ENCODE measurements at places on chromosomes 4 and X.

GRCh38 chrX:43808231-43808630 is 74.0 kb downstream of the MAOB start:
- no peak for DNase-seq

DNA sequence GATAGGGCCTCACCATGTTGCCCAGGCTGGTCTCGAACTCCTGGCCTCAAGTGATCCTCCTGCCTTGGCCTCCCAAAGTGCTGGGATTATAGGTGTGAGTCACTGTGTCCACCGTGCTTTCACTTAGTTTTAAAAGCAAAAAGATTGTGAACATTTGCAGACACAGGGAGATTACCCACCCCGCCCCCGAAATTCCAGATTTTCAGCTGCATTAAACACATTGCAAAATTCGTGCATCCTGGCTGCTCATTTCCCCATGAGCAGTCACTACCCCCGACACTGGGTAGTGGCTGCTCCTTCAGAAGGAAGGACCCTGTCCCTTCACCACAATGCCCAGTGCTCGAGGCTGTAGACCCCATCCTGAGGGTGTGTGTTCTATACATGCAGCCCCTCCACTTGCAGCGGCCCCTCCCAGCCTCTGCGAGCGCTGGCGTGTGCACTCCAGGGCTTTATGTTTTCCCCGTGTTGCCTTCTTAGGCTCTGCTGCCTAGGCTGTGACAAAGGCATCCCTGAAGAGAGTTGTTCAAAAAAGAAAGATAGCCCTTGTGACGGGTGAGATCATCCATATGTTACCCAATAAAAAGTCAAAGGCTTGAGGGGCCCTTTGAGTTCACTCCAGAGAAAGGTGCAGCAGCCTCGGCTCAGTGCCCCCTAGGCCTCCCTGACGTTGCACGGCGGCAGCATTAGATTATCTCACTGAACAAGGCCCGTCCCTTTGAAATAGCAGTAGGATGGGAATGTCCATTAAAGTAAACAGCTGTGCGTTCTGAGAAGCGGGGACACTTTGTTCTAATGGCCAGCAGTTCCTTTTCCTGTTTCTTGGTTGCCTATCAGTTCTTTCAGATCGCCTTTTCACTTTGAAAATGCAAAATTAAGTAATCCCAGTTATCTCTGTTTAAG is 71.6 kb downstream of the SHROOM2 start:
- no peak for DNase-seq

GRCh38 chr4:61246034-61246433 is 45.9 kb downstream of the ADGRL3 start:
- DNase-seq = no peak

DNA sequence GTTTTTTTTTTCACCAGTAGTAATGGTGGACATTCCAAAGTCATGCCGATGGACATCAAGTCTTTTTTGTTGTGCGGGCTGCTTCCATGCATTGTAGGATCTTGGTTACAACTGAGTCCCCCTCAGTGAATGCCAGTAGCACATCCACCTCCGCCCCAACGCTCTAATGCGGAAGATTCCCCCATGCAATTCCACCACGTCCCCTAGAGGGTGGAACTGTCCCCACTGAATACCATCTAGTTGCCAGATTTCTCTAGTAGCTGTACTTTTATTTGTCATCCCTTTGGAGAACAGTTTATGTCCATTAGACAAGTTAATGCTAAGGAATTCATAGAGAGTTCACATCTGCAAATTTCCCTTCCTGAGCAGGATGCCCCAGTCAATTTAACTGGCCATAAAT is 6.7 kb downstream of the SHISA3 start:
- DNase-seq = no peak

DNA sequence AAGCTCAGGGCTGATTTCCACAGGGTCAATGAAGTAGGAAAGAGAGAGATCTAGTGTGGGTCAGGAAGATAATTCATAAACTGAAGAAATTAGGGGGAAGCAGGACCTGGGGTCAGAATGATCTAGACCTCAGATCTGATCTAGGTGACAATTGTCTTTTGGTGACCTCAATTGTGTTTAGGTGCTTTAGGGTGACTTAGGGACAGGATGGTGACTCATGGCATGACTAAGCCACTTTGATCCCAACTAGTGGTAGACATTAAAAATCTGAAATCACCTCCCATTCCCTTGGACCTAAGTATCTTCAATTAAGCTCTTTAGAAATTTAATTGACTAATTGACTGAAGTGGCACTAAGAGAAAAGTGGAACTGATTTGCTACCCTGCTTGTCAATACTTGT is 36.7 kb upstream of the GRXCR1 start:
- DNase-seq = no peak

DNA sequence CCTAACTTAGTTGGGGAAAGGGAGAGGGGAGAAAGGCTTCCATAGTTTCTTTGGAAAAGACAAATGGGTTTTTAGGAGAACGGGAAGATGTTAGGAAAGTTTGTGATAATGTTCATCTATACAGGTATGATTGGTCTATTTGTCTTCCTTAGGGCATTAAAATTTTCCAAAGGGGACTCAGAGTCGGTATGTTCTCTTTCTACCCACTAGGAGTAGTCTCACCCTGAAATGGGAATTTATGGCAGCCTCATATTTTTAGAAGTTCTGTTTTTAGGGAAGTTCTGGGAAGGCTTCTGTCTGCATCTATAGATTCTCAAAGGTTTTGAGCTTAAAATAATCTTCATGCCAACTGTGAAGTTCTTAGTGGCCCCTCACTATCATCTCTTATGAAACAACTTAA is 637.3 kb downstream of the ADGRL3 start:
- DNase-seq = no peak

DNA sequence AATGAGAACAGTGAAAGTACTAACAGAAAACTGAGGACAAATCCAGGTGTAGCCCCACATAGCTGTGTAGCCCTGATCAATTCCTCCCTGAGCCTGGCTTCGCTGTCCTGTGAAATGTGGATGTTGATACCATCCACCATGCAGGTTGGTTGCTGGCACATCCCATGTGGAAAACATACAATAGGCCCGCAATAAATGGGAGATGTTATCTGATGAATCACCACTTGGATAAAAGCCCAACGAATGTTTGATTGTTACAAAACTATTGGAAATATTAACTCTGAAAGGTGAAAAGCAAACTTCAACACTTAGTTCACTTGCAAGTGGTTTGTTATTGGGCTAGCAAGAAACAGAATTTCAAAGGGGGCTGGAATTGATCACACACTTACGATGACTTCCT is 186.3 kb upstream of the FTHL17 start:
- DNase-seq = no peak

DNA sequence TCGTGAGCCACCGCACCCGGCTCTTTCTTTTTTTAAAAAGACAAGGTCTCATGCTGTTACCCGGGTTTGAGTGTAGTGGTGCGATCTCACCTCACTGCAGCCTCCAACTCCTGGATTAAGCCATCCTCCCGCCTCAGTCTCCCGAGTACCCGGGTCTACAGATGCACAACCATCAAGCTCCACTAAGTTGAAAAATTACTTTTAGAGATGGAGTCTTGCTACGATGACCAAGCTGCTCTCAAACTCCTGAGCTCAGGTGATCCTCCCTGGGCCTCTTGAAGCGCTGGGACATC is 2.0 kb downstream of the SLC25A6 start:
- no peak for DNase-seq

- DNase-seq = no peak
Measured at GRCh38 chr4:47498899-47499298, 13.8 kb downstream of the ATP10D start.

DNA sequence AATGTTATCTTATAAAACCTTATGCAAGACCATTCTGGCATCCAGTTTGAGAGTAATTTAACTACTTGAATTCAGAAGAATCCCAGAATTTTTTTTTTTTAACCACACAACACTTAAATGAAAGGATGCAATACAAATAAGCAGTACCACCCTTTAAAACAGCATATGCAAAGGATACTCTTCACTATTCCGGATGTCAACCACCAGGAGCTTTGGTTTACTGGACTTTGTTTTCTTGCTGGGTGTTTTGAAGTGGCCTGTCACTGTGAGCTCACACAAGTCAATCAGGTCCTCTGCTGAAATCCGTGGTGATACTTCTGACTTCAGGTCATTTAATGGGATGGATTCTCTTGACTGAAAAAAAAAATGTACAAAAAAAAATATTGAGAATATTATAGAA is 200.0 kb downstream of the TBCK start:
- no peak for DNase-seq

- DNase-seq = no peak
Measured at GRCh38 chr4:6781561-6781960, 966 bp upstream of the KIAA0232 start.

DNA sequence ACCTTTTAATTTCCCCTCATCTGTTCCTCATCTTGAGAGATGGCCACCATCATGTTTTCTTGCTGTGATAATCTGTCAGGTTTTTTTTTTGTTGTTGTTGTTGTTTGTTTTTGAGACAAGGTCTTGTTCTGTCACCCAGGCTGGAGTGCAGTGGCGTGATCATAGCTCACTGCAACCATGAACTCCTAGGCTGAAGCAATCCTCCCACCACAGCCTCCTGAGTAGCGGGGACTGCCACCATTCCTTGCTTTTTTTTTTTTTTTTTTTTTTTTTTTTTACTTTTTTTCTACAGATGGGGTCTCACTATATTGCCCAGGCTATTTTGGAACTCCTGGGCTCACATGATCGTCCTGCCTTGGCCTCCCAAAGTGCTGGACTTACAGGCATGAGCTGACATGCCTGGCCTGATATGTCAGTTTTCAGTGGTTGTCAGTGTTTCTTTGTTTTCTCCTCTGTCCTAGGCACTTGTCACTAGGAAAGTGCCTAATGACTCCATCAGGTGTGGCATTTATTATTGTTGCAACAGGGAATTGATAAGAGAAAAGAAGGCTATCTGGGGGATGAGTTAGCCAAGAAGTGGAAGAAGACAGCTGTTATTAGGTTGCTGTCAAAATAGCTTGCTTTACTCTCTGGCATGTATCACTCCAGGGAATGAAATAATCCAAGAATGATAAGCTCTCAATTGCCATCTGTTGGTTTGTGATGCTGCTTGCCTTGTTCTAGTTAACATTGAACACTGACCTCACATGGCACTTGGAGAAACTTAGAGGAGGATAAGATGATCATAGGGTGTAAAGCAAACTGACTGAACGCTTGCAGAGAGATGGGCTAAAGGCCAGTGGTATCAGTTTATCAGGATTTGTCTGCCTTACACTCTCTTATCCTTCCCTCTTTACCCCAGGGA is 41.7 kb downstream of the TMEM164 start:
- DNase-seq = no peak

DNA sequence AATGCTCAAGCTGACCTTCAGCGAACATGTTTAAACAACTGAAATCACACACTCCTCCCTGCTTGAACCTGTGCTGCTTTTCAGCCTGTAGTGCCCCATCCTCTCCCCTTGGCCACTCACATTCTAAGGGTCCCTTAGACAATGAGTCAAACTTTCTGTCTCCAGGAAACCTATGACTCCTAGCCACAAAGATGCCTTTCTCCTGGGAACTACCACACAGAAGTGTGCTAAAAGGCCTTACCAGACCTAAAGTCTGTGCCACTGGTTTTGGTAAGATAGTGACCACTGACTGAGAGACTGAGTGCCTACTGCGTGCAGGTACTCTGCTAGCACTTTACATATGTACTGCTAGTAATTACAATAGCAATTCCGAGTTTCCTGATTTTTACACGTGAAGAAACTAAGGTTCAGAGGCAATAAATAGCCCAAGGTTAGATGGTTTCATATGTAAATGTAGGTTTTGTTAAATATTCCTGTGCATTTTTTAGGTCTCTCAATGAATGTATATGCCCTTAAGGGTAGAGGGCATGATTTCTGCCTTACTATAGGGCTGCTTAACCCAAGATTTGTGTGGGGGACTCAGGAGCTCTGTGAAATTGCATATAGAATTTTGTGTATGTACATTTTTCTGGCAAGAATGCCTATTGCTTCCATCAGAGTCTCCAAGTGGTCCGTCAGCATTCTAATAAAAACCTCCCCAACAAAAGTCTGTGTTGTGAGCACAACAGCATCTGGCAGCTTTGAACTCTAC is 71.1 kb downstream of the NSG1 start:
- DNase-seq = no peak

DNA sequence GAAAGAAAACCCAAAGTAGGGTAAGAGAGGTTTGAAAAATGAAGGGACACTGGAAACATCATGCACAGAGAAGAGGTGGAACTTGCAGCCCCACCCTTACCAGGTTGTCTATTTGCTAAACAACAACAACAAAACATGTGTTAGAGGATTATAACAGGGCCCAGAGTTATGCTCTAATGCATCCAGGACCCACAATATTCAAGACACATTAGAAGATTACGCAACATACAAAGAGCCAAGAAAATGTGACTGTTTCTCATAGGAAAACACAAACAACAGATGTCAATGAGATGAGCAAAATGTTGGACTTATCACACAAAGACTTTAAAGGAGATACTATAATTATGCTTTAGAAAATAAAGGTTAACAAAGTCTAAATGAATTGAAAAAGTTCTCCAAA is 128.5 kb downstream of the LRBA start:
- no peak for DNase-seq

GRCh38 chr4:85370400-85371032 is 104.4 kb upstream of the ARHGAP24 start:
- peak; percentile 55 for DNase-seq

DNA sequence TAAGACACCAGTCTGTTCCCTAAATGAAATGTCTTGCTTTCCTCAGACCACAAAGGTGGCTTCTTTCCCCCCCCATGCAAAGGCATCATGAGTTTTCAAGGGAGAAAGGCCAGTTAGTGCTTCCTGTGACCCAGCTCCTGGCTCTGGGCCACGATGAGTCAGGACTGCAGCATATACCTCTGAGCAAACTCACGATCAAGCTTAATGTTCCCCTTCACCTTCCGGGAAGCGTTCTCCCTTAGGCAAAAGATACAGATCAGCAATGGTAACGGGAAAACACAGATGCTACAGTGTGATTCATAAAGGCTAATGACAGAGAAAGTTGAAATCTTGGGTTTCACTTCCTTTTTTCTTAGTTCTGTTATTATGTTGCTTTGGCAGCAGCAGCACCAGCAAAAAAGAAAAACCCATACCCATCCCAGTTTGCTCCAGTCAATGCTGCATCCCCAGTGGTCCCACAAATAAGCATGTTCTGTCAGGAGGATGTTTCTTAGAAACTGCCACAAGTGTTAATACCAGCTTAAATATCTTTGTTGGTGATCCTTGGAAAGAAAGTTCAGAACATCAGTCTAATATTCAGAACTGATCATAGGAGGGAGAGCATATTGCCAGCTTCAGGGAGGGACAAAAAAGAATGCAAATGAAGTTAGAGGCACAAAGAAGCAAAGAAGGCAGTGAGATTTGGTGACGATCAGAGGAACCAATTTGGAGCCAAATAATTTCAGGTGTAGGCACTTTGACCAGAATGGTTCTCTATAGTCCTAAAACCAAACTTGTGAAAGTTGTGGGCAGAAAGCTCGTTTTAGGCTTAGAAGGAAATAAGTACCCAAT is 41.2 kb downstream of the LONRF3 start:
- peak; percentile 95 for DNase-seq
